ENCODE measurements at places on chromosomes 3 and 15. TPM values are rescaled to one million over a fixed set of nuclear protein-coding genes. Genes with fewer than 3 reads are reported as not detected.

GRCh38 chr3:127853681-127854080 is 31.4 kb upstream of the MGLL start:
- no peak overlapping the region for H3K27ac ChIP-seq
- no peak for DNase-seq
- no peaks in the 10 kb centered on the region for H3K4me1 ChIP-seq
- H3K36me3 ChIP-seq: no peaks in the 10 kb centered on the region

DNA sequence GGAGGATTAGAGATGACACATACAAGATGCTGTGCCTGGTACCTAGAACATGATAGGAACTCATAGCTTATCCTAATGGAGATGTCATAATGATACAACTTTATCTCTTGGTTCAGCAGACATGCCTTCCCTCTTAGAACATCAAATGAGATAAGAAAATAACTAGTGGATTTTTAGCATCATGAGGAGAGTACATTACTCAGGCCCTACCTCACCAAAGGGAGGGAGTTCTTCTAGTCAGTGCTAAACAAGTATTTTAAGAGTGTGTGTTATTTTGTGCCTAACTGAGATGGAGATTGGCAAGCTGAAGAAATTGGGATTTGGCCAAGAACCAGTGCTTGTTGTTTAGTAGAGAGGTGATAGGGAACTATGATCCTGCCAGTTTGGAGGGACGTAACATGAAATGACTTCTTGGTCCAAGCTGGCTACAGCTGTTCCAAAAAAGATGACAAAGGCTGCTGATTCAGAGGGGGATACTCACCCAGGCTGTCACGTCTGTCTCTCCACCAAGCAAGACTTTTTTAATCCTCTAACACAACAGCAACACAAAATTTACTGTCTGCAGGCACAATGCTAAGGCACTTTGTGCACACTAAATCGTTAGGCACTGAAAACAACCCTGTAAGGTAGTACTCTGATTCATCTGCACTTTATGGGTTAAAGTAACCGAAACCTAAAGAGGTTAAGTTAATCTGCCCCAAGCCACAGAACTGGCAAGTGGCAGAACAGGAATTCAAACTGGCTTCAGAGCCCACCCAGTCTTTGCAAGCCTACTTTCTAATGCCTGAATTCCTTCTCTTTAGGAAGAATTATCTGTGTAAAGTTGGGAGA is 126.5 kb downstream of the CMSS1 start:
- H3K27ac ChIP-seq: no peak overlapping the region
- H3K4me3 ChIP-seq: no peak overlapping the region
- DNase-seq: no peak
- H3K36me3 ChIP-seq: no peaks in the 10 kb centered on the region

Gene SLC22A13
- total RNA-seq: 0.07 TPM

Gene PLCB2
- total RNA-seq: 16.9 TPM

GRCh38 chr3:85721409-85722145 is 762.8 kb downstream of the CADM2 start:
- H3K27ac ChIP-seq: no peak overlapping the region
- H3K27me3 ChIP-seq: no peaks in the 10 kb centered on the region
- DNase-seq: no peak
- H3K36me3 ChIP-seq: no peaks in the 10 kb centered on the region
- H3K4me1 ChIP-seq: no peaks in the 10 kb centered on the region

DNA sequence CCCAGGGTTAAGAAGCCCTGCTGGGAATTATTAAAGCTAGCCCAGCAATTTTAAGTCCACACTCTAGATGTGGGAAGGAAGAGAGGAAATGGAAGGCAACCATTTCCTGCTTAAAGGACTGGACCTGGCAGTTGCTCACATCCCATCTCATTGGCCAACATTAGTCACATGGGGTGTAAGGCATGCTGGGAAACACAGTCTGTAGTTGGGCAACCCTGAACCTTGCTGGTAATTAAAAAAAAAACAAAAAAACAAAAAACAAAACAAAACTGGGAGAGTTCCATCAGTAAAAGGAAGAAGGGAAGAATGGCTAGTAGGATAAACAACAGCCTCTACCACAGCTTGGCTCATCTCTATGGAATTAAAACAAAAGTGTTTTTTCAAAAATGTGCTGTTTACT is 136.0 kb downstream of the VGLL4 start:
- no peaks in the 10 kb centered on the region for H3K27me3 ChIP-seq
- H3K4me3 ChIP-seq: no peak overlapping the region
- H3K4me1 ChIP-seq: peaks cover 31% of the 10 kb centered on the region
- H3K27ac ChIP-seq: peak overlapping the region; percentile 93

- peak overlapping the region; percentile 62 for H3K4me3 ChIP-seq
- H3K4me1 ChIP-seq: peaks cover 33% of the 10 kb centered on the region
- H3K27me3 ChIP-seq: no peaks in the 10 kb centered on the region
- H3K36me3 ChIP-seq: no peaks in the 10 kb centered on the region
Observed at GRCh38 chr3:48429317-48429959, 448 bp downstream of the PLXNB1 start.

DNA sequence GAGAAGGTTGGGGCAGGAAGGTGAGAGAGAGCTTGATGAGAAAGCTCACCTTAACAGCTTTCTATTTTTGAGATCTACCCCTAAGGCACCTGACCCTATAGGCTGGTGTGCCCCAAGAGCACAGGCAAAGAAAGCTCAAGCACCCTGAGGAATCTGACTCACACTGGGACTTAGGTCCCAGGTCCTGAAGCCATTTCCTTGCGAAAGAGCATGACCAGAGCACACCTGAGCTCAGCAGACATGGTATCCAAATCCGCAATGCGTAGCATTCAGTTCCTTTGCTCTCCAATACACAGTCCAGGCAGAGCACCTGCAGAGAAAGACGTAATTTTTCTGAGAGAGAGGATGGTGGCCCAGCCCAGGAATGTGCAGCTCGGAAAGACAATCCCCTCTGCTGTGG is 112.1 kb upstream of the LPP start:
- H3K4me1 ChIP-seq: no peaks in the 10 kb centered on the region
- no peak overlapping the region for H3K27ac ChIP-seq
- H3K27me3 ChIP-seq: peaks cover 5% of the 10 kb centered on the region
- H3K4me3 ChIP-seq: no peak overlapping the region
- no peaks in the 10 kb centered on the region for H3K36me3 ChIP-seq
- DNase-seq: no peak

- DNase-seq: no peak
Observed at GRCh38 chr15:28129231-28129848, 30.2 kb upstream of the OCA2 start.

Data from cardiac muscle cell (in vitro differentiated cells and primary cell).